ENCODE measurements at places on chromosomes 4 and X.

GRCh38 chr4:164379694-164380093 lies 374.2 kb upstream of the SMIM31 start:
- DNase-seq, result no peak

- DNase-seq, result peak; percentile 1
These were observed 531.8 kb downstream of the GLUD2 start for GRCh38 chrX:121579016-121579760.

DNA sequence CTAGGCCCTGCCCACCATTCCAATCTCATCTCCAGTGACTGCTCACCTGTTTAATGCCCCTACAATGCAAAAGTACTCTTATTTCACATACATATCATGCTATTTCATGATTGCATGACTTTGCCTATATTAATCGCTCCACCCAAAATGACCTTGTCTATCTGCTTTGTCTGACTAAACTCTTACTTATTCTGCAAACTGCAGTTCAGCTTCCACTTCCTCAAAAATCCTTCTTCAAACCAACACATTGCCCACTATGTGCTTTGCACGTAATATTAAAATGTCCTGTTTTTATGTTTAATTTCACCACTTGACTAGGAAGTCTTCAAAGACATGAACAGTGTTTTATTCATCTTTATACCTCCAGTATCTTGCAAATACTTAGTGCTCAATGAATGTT lies 229.6 kb downstream of the OPHN1 start:
- DNase-seq, result no peak

GRCh38 chrX:23235051-23235450 lies 99.6 kb upstream of the PTCHD1 start:
- DNase-seq, result no peak

- DNase-seq, result no peak
These were observed 56.4 kb upstream of the SPANXN1 start for GRCh38 chrX:145190801-145191389.

DNA sequence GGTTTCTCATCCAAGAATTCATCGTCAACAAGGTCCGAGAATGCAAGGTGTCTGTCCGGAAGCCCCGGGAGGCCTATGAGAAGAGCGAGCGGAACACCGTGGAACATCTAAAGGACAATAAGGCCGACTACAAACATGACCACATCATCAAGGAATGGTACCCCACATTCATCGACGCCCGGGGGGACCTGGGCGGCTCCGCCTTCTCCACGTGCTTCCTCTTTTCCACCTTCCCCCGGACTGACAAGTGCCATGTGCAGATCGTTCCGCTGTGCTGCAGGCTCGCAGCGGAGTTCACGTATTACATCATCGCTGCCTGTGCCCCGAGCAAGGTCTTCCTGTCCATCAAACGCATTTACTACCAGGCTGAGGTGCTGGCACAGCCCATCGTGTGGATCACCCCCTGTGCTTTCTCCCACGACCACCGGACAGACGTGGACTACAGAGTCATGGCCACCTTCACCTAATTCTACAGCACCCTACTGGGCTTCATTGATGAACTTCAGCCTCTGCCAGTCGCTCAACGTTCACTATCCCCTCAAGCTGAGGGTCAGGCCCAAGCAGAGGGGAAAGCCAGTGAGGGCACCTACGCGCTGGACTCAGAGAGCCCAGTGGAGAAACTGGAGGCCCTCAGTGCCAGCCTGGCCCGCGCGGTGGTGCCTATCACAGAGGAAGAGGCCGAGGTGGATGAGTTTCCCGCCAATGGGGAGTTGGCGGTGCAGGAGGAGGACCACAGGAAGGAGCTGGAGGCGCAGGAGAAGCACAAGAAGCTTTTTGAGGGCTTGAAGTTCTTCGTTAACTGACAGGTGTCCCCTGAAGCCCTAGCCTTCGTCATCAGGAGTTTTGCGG lies 125.9 kb upstream of the PABPC4L start:
- DNase-seq, result no peak

DNA sequence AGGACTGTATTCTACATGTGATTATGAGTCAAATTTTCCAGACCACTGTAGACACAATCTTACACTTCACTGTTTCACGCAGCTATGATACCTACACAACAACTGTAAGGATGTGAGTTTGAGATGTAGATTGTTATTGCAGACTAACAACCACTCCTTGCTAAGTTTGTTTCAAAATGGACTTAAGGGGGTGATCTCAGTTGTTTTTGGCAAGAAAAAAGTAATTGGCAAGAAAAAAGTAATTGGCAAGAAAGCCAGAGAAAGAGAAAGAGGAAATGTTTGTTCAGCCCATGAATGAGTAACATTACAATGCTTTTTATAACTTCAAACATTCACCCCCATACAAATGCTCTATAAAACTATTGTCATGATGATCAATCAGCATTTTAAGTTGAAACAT lies 466.4 kb downstream of the DMD start:
- DNase-seq, result no peak

DNA sequence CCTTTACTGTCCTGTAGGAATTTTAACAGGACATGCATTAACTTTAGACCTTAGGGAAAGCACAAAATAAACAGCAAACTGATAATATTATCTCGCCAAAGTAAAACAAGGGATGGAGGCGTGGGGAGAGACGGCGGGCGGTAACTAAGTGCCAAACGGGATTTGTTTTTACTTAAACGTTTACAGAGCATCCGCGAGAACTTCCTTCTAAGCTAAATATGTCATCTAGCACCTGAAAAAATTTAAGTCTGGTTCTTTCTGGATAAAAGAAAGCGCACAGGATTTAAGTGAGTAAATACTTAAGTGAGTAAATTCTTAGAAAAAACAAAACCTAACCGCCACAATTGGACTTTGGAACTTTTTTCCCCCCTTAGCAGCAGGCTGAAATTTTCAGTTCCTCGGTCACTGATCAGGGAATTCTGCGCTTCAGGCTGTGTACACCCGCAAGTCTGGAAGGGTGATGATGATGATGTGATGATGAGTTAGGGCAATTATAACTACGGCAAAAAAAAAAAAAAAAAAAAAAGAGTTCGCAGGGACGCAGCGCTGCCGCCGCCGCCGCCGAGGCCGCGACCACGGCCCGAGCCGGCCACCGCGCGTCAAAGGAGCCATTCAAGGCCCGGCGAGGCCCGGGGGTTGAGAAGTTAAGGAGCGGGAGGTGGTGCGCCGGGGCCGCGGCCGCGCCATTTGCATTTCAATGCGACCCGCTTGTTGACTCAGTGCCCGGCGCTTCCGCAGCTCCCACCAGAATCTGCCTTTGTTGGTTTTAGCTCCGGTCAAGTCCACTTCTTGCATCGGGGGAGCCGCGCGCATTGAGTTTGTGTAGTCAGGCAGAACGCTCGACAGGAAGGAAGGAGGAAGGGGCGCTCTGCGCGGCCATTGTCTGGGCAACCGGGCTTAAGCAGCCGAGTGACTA lies 108.8 kb downstream of the SPRY1 start:
- DNase-seq, result peak; percentile 92

GRCh38 chr4:143575331-143575730 lies 61.8 kb downstream of the SMARCA5 start:
- no peak for DNase-seq
